ENCODE measurements at places on chromosomes 7 and 10.

DNA sequence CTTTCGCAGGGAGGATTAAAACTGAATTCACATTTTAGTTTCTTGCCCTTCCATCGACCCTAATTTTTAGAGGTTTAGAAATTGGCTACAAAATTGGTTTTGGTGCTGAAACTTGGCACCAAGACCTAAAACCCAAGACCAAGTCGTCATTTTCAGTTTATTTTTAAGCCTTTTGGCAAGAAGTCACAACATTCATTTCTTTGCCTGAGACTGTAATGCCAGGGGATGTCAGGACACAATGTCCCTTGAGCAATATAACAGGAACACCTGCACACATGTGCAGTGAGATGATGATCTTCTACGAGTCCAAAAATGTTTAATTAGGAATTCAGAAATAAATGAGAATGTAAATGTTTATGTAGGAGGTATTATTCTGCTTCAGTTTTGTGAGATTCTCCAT lies 335.4 kb upstream of the ANKRD30A start:
- no peak for DNase-seq

DNA sequence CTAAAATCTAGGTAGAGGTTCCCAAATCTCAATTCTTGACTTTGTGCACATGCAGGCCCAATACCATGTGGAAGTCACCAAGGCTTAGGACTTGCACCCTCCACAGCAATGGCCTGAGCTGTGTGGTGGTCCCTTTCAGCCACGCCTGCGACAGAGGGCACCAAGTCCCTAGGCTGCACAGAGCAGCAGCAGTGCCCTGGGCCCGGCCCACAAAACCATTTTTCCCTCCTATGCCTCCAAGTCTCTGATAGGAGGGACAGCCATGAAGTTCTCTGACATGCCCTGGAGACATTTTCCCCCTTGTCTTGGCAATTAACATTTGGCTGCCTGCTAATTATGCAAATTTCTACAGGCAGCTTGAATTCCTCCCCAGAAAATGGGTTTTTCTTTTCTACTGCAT lies 375.5 kb downstream of the SORCS1 start:
- DNase-seq = no peak

DNA sequence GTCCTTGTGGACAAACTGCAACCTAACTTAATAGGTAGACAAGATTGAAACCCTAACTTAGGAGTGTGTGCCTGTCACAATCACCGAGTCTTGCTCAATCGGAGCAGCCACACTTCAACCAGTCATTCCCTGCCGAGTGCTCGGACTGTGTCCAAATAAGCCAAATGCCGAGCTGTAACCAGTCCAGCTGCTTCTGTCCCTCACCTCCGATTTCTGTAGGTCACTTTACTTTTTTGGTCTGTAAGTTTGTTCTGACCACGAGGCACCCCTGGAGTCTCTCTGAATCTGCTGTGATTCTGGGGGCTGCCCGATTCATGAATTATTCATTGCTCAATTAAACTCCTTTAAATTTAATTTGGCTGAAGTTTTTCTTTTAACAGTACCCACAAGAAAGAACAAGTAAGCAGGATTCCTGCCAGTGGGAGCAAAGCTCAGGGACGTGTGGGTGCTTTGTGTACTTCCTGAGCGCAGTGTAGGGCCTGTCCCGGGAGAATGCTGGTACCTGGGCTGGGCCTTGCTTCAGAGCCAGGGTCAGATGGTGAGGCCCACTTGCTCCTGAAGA lies 140.1 kb downstream of the ACTR3B start:
- DNase-seq = no peak

- DNase-seq = no peak
Observed at GRCh38 chr7:1635401-1635800, 34.7 kb upstream of the ELFN1 start.

DNA sequence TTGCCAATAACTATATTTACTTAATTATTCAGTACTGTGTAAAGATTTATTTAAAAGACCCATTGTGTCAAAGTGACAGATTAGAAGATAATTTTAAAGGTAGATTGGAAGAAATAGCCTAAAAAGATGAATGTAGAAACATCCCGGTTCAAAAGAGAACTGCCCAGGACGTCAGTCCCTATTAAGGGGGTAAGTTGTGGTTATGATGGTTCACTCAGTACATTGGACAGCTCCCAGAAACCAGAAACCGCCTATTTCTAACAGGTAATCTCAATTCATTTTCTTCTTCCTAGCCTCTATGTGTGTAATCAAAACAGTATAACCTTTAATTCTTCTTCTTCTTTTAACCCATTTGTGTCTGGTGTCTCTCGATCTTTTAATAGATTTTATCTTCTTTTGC lies 1.5 kb upstream of the FERD3L start:
- DNase-seq = no peak

DNA sequence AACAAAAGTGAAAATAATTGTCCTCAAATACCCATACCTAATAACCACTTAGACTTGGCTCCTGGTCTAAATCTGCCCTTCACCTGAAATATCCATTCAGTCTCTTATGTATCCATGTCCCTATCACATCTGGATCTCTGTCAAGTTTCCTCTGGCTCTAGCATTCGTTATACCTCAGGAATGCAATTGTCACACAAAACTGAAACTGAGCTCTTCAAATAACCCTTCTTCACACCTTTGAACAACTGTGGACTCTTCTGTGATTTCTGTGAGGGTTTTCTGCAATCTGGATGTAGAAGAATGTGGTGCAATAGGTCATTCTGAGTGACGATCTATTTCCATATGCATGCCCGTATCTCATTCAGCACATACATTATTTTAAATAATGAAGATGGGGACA lies 53.5 kb upstream of the FGL2 start:
- no peak for DNase-seq

GRCh38 chr10:101142533-101143344 lies 11.6 kb downstream of the TLX1 start:
- no peak for DNase-seq

DNA sequence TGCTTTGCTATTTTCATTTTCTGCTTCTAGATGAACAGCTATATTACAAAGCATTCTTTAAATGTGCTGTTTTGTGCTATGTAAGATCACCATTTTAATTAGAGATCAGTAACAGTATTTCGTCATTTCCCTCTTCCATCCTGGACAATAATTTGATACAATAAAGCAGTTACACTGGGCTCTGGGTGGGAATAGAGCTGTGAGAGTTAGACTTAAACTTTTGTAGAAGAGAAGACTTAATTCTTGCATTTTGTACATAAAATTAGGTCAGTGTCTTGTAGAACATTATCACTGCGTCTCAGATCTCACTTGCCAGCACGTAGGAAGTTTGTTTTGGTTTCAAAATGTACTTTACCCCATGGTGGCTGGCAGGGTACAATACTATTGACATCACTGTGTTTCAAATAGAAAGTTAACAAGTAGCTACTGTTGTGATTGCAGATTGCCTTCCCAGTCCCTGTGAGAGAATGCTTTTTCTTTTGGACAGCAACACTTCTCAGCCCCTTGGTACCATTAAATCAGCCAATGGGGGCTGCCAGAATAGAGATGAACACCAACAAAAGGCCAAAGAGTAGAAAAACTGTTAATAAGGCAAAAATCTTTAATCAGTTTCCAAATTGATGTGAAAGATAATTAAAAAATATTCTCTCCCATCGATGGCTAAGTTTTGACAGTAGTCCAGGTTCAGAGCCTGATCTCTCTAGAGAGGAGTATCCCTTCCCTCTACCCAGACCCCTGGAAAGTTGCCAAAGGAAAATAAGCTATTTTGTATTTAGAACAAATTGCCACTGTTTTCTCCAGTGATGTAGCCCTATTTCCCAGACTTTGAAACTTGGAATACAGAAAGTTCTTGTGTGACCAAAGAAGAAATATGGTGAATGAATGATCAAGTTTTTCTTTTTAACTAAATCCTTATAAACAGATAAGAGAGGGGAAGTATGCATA lies 35.1 kb downstream of the SMNDC1 start:
- no peak for DNase-seq
